Muscle of arm (tissue), 14 donors: ENCODE measurements at places on chromosomes 2 and 18. TPM values are rescaled to one million over a fixed set of nuclear protein-coding genes. Genes with fewer than 3 reads are reported as not detected.

DNA sequence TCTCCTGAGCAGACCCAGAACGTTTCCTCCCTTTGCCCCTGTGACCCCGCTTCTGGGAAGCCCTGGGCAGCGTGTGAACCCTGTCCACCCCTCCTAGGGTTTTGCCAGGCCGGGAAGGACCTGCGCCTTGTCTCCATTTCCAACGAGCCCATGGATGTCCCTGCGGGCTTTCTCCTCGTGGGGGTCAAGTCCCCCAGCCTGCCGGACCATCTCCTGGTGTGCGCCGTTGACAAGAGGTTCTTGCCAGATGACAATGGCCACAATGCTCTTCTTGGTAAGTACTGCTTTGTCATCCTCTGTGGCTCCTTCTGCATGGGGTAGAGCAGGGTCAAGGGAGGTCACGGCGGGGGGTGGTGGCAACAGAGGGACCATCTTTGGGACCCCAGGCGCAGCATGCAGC, 32.5 kb downstream of the GREB1 start:
- DNase-seq, result no peak

Gene NDC80
- polyA plus RNA-seq, result 12.9 TPM

DNA sequence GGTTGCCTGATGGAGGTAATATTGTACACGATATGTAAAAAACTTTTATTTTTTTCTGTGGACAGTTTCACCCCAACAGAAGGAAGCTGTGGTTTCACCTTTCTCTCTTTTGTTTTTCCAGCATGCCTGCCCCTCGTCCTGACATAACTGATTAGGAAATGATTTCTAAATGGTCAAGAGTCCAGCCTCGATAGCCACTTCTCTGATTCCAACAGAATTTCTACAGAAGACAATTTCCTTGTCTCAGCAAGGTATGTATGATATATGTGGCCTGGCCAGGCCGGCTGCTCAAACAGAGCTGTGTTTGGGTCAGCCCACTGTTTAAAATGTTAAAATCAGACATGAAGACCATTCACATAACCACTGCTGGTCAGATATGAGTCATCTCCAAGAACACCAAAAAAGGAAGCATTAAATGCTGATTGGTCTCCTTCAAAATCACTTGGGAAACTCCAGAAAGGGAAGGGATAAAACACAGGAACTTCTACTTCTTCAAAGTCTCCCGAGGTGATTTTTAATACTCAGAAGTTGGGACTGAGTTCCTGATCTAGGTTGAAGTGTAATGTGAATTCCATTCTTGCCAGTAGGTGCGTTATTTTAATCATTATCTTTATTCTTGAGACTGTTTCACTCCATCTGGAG, 22.3 kb downstream of the ATP8B1 start:
- no peak for DNase-seq

DNA sequence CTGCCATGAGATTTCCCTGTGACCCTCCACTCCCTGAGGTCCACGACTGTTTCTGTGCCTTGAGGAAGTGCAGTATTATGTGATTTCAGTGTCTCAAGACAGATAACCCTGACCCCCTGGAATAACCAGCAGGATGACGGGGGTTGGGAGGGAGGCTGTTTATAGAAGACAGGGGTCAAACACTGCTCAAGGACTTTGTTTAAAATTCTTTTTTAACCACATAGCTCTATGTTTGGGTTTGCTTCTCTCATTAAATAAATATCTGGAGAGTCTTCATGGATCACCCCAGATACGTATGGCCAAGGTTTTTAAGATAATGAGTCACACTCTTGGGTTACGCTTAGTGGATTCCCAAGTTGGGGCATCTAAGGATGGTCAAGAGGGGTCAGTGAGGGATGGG, 523.8 kb upstream of the TNP1 start:
- DNase-seq, result no peak

Gene ATOH8
- polyA plus RNA-seq, result 11.6 TPM

DNA sequence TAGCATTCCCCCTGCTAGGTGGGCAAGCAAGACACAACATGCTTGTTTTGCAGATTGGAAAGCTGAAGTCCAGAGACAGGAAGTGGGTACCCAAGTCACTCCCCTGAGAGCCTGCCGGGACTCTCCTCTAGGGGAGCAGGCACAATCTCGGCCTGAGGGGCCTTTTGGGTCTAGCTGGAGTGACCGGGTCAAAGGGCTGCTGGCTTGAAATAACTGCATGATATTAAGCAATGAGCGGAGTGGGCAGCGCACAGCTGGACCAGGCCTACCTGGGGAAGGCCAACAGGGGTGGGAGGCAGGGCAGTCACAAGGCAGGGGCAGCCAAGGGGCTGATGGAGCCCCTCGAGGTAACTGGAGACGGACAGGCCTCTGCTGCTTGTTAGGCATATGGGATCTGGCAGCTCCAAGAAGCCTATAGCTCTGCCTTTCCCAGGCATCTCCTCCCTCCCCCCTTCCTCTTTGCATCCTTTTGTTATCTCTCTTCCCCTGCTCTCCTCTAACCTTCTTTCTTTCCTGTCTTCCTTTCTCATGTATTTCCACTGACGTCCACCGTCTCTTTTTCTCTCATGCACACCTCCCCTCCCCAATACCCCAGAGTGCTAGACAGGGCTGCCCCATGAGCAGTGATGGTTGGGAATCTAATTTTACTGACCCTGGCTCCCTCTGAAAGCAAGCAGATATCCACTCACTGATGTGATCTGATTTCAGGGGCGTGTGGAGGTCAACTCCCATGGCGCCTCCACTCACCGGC, 237.5 kb downstream of the LOXHD1 start:
- DNase-seq, result no peak

- no peak for DNase-seq
Measured at GRCh38 chr18:21439431-21439846, 161.1 kb downstream of the ESCO1 start.

- DNase-seq, result no peak
Measured at GRCh38 chr2:46347648-46348280, 50.6 kb downstream of the EPAS1 start.

Gene SF3B6
- 107 TPM for polyA plus RNA-seq

DNA sequence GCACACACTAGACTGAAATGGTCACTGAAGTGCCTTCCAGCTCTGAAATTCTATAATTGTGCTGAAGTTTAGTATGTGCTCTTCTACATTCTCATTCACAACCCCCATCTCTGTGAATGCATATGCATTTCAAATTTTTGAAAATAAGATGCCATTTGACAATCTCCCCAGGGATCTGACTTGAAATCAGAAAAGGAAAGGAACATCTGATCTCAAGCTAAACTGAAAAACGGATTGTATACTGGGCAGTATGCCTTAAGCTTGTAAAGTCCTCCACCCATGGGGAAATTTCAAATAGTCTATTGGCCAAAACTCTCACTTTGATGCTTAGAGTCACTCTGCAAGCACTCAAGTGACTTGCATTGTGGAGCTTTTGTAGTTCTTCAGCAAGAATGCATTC, 22.9 kb downstream of the FAP start:
- DNase-seq, result peak; percentile 76

Gene TUBB8B
- not detected for polyA plus RNA-seq

Gene GNLY
- 2.9 TPM for polyA plus RNA-seq

- DNase-seq, result no peak
Measured at GRCh38 chr2:142190805-142191204, 60.0 kb upstream of the LRP1B start.

Gene POTEI
- 0.07 TPM for polyA plus RNA-seq

Gene TEKT4
- polyA plus RNA-seq, result not detected

- DNase-seq, result no peak
Measured at GRCh38 chr2:226661789-226662545, 137.7 kb downstream of the IRS1 start.

DNA sequence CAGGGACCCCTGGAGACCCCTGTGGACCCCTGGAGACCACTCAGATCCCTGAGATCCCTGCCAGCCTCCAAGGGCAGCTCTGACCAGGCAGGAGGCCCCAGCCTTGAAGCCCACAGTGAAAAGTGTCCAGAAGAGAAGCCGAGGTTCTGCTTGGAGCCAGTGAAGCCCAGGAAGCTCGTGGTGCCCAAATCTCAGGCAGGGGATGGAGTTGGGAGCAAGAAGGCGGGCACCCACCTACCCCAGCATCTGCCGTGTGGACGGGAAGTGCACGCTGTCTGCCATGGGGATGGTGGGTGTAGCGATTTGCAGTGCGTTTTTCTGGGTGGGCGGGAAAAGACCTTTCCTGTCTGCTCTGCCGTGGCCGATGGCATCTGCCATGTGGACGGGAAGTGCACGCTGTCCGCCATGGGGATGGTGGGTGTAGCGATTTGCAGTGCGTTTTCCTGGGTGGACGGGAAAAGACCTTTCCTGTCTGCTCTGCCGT, 120.6 kb upstream of the CTDP1 start:
- DNase-seq, result no peak

DNA sequence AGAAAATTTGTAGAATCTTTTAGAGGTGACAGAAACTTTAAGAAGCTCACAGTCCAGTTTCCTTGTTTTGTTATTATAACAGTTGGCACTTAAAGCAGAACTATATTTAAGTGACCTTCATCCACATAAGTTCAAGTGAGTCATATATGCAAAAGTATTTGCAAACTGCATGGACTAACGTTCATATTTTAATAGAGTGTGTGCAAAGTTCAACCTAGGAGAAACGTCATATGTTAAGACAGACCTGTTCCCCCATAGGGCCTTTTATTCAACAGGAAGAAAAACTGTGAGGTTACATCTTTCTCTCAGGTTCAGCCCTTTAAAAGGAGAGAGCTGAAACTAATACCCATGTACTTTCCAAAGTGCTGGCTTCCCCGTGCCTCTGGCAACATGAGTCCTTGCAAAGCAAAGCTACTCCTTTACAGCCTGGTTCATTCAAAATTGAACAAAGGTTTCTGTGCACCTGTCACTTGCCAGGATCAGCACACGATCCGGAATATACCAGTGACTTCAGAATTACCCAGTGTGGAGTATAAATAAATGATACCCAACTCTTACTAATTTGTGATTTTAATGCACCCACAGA, 280.0 kb upstream of the RAB12 start:
- DNase-seq, result no peak

DNA sequence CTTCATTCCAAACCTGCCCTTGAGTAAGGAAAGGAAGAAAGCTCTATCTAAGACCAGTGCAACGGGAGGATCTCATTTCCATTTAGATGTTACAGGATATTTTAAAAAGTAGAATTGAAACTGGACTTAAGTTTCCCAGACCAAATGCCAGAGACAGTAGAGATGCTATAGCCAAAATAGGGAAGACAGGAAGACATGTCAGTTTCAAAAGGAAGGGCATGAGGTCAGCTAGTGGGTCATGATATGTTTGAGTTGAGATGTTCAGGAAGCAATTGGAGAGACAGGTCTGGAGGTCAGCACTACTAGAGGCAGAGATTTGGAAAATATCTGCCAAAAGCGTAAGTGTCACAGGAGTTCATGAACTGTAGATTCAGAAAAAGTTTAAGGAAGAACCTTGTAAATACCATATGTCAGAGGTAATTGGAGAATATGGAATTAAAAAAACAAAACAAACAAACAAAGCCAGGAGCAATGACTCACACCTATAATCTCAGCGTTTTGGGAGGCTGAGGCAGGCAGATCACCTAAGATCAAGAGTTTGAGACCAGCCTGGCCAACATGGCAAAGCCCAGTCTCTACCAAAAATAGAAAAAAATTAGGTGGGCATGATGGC, 50.8 kb downstream of the EPHA4 start:
- no peak for DNase-seq

DNA sequence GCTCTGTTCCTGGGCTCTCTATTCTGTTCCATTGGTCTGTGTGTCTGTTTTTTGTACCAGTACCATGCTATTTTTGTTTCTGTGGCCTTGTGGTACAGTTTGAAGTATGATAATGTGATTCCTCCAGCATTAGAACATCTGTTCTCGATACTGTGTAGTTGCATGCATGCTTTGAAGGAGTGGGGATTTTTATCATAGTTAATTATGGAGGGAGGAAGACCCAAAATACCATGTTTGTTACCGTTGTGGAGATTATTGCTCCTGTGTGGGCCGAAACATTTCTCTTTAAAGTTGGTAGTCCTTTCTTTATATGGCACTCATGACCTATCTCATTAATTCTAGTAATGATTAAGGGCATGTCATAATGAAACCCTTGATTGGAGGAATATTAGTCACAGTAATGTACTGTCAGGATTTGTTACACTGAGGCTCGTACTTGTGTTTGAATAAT, 87.6 kb downstream of the TTC27 start:
- DNase-seq, result no peak

DNA sequence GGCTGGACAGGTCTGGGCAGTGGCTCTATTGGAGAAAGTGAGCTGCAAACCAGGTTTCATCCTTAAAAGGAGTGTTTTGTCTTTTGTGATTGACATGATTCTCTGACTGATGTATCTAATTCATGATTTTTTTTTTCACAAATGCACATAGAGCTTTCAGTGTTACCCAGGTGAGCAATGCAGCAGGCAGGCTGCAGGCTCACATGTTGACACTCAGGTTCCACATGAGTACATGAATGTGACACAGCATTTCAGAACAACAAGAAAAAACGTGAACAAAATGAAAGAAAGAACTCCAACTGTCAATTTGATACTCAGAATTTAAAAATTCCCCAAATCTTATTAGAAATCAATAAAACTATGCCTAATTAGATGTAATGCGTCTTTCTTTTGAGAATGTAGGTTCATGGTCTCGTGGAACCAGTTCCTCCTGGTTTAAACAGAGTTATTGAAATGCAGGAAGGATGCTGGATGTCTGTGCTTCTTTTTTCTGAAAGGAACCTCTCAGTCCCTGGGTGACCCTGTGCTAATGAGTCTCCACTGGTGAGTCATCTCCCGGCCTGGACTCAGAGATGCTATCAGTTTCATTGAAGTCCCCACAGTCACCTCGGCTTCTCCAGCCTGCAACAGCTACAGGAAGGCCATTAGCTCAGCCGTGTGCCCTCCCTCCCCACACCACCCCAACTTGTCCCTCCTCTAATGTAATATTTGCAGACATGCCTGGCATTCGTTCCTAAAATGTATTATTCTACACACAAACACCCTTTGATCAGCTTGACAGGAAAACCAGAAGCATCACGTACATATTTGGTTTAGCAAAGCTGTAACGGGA, 430.4 kb downstream of the LPIN1 start:
- DNase-seq, result no peak

Gene PLA2R1
- 4.6 TPM for polyA plus RNA-seq

DNA sequence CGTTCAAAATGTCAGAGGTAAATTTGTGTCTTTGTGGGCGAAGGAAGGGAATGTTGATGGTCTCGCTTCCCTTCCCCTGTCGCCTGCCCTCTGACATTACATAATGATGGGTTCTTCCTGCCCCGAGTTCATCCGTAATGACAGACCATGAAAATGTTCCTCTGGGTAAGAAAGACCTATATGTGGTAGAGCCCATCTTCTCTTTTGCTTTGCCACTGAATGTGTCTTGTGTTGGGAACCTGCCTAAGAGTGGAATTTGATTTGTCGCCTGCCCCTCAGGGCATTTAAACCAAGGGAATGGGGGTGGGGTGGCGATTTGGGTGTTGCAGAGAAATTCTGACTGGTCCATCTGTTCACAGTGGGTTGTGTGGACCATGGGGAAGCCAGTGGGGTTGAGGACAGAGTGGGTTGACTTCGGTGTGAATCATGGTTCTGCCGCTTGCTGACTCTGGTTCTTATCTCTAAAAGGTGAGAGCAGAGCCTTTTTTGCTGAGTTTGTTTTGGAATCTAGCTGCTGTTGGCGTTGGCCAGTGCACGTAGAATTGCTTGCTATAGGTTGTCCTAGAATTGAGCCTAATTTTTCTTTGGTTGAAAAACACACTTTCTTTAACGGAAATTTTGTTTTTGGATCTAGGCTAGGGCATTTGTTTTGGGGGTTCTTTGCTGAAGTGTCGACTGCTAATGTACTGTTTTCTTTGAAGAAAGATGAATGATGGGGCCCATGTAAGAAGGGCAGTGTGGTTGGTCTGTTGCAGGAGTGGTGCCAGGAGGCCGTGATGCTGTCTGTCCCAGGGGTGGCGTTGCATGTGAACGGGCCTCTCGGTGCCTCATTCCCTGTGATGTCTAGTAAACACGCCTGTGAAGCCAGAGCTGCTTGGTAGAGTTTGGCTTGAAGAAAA, 1.3 kb downstream of the INPP4A start:
- DNase-seq, result no peak

GRCh38 chr2:27227501-27227900, 10.3 kb downstream of the CAD start:
- no peak for DNase-seq
